Suppressor macrophage treated with lipopolysaccharide for 4 hours (primary cell): ENCODE measurements at places on chromosomes 2 and 18.

DNA sequence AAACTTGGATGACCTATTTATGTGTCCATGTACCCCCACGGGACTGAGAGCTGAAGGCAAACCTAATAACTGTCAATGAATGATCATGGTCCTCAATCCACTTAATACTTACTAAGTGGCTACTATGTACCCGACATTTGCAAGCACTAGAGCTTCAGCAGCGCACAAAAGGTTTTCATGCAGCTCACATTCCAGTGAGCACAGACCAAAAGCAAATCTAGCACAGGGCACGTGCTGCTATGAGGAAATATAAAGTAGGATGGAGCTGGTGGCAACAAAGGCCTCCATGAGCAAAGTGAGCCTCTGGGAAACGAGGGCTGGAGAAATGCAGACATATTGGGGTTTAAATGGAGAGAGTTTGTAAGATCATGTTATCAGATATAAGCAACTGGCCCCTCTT is 3.5 kb downstream of the SLC40A1 start:
- DNase-seq, result no peak

DNA sequence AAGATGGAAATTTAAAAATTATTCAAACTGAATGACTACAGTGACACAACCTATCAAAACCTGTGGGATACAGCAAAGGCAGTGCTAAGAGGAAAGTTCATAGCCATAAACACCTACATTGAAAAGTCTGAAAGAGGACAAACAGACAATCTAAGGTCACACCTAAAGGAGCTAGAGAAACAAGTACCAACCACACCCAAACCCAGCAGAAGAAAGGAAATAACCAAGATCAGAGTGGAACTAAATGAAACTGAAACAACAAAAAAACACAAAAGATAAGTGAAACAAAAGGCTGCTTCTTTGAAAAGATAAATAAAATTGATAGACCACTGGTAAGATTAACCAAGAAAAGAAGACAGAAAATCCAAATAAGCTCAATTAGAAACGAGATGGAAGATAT is 247.2 kb upstream of the ZNF804A start:
- DNase-seq, result no peak

- no peak for DNase-seq
Observed at GRCh38 chr2:529424-529823, 147.8 kb downstream of the TMEM18 start.

- peak; percentile 16 for DNase-seq
Observed at GRCh38 chr2:216216951-216217903, 108.1 kb downstream of the XRCC5 start.

GRCh38 chr2:9423100-9423921 is at the start of the genes CPSF3 and ITGB1BP1:
TSS of gene CPSF3 (plus strand) at chr2:9423654. CDS start at chr2:9423774, 120 bp downstream.
TSS of gene ITGB1BP1 (minus strand) at chr2:9423528. CDS start at chr2:9418697, 4,831 bp downstream.
- DNase-seq, result peak; percentile 100

DNA sequence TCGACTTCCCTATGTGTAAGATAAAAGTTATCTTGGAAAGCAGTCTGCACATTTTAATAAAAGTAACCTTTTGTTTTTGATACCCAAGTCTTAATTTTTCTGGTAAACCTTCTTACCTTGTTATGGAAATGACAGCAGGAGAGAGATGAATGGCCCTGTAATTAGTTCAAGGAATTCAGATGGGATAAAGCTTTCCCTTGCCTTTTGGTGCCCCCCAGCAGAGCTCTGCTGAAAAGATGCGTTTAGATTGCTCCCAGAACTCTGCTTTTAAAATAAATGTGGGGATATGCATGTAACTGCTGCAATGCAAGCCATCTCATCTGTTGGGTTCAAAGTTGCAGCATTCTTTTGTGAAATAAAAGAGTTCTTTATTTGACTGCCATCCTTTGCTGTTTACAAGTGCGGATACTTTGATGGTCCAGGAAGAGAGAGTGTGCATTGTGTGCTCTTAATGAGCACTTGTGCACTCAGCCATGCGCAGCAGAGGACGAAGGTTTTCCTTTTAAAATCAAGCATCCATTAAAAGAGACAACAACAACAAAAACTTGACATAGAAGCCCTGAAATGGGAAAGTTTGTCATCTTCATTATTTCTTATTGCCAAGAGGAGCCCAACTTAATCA is 176.7 kb upstream of the ST6GAL2 start:
- no peak for DNase-seq

GRCh38 chr2:28435814-28436351 is 43.2 kb downstream of the FOSL2 start:
- no peak for DNase-seq

- no peak for DNase-seq
Observed at GRCh38 chr2:112920923-112921532, 10.1 kb downstream of the IL37 start.

DNA sequence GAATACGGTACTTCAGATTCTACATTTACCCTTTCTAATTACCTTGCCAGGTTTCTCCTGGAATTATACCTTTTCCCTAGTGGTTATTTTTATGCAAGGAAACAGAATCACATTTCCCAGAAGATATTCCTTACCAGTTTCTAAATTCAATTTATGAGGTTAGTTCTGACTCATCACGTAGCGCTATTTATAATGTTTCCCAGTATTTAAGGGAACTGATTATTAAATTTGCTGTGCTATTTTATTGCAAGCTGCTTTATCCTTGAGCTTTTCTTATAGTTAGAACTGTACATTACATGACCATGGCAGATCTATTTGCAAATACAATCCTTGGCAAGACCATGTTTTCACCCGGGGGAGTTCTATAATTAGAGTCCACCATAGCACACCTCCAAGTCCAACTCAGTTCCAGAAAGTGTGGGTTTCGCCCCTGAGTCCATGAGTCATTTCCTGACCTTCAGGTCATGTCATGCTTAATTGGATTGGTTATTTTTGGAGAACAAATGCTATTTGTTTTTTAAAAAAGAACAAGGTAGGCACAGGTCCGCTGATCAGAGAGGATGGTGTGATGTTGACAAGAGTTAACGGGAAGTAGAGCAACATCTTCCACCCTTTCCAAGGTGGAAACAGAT is 126.6 kb downstream of the ZNF532 start:
- DNase-seq, result no peak
